Activated T-helper 1 cell treated with Interleukin-2 at 50 U/mL for 16 hours (primary cell): ENCODE measurements at places on chromosomes 2 and 18.

DNA sequence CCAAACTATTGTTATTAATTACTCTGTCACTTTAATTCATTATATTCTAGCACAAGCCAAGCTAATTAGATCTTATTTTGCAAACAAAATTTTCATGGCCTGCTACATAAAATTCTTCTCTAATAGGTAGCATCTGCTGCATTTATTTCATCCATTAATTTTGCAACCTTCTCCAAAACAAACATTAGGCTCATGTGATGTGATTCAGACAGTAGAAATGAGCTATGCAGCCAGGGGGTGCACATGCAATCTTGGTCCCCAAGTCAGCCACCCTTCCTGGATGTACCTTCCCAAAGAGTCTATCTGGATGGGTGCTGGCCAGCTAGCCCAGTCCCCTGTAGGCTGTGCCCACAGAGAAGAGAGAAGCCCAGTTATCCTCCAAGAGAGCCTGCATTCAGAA is 242.1 kb upstream of the OSR1 start:
- no peak for DNase-seq

DNA sequence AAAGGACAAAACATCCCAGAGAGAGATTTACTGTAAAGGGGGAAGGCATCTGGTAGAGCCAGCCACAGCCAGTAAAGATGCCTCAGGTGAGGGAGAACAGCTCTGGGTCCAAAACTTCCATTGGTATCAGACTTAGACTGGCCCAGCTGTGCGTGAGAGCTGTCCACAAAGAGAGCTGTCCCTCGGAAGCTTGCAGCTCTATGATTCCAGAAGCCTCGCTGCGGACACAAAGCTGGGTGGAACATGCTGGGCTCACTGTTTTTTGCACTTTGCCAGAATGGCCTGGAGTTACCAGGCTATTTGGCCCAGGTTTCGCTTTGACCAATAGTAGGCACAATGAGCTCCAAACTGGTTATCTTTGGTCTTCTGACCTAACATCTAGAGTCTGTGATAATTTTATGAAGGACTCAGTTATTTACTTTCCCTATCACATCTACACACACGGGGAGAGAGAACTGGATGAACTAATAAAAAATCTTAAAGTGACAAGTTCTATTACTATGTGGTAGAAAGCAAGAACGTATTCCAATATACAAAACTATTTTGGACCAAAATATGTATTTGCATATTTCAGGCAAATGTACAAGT is 101.9 kb downstream of the DNER start:
- no peak for DNase-seq

DNA sequence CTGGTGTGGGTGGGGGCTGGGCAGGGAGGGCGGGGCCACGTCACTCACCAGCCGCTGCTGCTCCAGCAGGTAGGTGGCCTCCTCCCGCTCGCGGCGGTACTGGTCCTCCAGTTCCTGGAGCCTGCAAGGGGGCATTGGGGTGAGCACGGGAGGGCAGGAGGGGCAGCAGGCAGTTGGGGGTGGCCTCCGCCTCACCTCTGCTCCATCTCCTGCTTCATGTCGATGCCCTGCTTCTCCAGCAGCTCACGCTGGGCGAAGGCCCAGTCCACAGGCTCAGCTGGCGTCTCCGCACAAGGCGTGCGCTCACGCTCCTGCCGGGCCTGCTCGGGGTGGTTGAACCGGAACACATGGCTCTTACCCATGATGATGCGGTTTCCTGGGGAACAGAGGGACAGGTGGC is 57.0 kb downstream of the KIF1A start:
- no peak for DNase-seq

DNA sequence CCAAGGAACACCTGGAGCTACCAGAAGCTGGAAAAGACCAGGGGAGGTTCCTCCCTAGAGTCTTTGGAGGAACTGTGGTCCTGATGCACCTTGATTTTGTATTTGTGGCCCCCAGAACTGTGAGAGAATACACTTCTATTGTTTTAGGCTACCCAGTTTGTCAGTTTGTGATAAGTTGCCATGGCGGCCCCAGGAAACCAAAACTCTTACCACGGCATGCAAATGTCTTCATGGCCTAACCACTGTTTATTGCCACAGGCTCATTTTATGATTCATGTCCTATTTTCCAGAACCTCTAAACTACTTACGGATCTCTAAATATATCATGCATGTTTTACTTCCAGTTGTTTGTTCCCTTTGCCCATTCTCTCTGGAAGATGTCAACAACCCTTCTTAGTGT is 1250.7 kb upstream of the FAM98A start:
- no peak for DNase-seq

GRCh38 chr2:233419602-233420391 is 65.5 kb downstream of the DGKD start:
- DNase-seq, result no peak

GRCh38 chr2:17912266-17912691 is 33.8 kb downstream of the KCNS3 start:
- no peak for DNase-seq

DNA sequence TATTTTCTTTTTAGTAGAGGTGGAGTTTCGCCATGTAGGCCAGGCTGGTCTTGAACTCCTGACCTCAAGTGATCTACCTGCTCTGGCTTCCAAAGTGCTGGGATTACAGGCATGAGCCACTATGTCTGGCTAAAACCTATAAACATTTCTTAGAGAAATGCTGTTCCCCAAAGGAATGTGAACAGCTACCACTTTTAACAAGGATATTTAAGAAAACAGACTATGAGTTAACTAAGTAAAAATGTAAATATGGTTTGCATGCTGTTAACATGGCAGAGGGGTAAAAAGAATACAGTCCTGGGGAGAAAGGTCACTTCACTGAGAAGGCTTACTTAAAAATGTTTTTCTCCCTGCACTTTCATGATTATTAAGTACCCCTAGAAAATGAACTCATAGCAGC is 57.1 kb downstream of the SLC16A14 start:
- DNase-seq, result no peak

DNA sequence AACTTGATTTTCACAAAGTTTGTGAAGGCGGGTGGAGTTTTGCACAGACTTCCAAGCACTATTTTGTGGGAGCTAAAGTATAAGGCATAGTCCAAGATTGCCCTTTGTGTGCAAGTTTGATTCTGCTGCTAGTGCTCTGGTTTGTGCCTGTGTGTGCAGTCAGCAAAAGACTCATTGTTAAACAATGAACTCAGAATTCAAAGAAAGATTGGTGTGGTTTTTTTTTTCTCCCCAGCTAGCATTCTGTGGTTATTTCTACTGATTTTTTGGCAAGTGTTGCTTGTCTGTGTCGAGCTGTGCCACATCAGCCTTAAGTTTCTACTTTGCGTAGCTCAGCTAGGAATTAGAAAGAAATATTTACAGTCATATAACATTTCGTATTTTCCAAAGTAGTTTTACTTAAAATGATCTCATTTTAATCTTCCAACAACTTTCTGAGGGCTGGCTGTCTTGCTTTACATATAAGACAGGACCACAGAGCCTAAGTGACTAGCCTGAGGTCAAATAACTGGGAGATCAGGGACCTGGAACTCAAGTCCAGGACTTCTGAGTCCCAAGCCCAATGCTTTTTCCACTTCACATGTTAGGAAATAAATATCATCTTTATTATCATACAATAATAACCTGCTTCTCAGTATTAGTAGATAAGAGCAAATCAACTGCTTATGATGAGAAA is 69.8 kb downstream of the BABAM2 start:
- no peak for DNase-seq

GRCh38 chr2:98893911-98894321 is 42.1 kb downstream of the CRACDL start:
- DNase-seq, result no peak

DNA sequence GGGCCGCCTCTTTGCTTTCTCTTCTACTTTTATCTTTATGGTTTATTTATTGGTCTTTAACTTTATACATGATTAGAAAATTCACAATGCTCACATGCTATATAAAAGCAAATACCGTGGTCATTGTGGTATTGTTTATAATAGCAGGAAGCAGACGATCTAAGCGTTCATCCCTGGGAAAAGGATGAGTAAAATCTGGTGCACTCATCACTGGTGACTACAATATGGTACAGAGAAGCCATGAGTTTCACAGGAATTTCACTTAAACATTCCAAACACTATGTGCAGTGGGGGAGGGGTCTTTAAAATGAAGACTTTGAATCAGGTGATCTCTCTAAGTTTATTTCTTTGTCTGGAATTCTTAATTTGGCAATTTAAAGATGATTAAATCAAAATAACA is 97.9 kb downstream of the SCN3A start:
- no peak for DNase-seq

DNA sequence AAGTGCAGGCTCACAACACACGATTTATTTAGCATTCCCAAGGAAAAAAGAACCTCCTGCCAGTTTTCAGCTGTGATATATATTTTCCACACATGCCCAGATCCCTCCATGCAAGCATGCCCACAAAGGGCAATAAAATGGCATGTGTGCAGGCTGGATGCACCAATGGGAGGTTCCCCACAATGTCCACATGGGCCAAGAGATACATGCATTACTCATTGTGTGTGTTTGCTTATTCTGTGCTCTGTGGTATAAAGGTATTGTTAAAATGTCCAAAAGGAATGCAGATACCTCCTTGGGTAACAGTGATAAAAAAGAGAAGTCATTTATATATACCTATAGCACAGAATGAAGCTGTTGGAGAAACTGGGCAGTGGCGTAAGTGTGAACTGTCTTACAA is 207.4 kb downstream of the FHOD3 start:
- no peak for DNase-seq

DNA sequence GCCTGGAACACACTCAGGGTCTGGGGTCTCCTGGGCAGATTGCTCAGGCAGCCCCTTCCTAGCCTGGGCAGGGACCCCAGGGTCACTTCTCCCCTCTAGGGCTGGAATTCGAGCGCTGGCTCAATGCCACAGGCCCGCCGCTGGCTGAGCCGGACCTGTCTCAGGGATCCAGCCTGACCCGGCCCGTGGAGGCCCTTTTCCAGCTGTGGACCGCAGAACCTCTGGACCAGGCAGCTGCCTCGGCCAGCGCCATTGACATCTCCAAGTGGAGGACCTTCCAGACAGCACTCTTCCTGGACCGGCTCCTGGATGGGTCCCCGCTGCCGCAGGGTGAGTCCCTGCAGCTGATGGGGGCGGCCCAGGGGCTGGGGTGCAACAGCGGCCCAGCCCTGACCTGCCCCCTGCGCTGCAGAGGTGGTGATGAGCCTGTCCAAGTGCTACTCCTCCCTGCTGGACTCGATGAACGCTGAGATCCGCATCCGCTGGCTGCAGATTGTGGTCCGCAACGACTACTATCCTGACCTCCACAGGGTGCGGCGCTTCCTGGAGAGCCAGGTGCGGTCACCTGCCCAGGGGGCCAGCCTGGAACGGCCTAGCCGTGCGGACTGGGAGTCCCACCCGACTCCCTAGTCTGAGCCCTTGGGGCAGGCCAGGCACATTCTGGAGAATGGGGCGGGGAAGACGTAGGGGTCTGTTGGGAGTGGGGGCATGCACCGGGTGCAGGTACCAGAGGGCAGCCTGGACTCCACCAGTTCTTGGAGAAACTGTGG is 8.3 kb downstream of the RNPEPL1 start:
- no peak for DNase-seq

GRCh38 chr18:31102941-31103340 is 720 bp upstream of the DSC2 start:
- DNase-seq, result no peak

- DNase-seq, result no peak
These were observed 260.0 kb downstream of the FSIP2 start for GRCh38 chr2:185998562-185999070.

GRCh38 chr18:9683418-9684396 is 24.4 kb upstream of the RAB31 start:
- DNase-seq, result no peak
